Bronchus fibroblast of lung (primary cell): ENCODE measurements at places on chromosomes 1 and 21. TPM values are rescaled to one million over a fixed set of nuclear protein-coding genes. Genes with fewer than 3 reads are reported as not detected.

The GREM2 gene
- total RNA-seq, result under 0.01 TPM in 1 of 2 replicates, not detected in the other

The LINGO4 gene
- total RNA-seq, result not detected in 2 replicates

The CSMD2 gene
- under 0.01 TPM in 2 replicates for total RNA-seq

The TSPAN1 gene
- total RNA-seq, result 0.89 and 1.0 TPM in 2 replicates

The CYP4A11 gene
- total RNA-seq, result not detected in 2 replicates

The RORC gene
- total RNA-seq, result 0.15 TPM in 1 of 2 replicates, not detected in the other

The UMODL1 gene
- total RNA-seq, result not detected in 2 replicates

The PCAT6 gene
- total RNA-seq, result 0.50 and 0.89 TPM in 2 replicates

The NBPF6 gene
- not detected in 2 replicates for total RNA-seq

The SPRR2G gene
- not detected in 2 replicates for total RNA-seq

The SPRR2F gene
- not detected in 2 replicates for total RNA-seq

The NCMAP gene
- not detected in 2 replicates for total RNA-seq

The SLC35F3 gene
- total RNA-seq, result not detected in 2 replicates

The RAB3B gene
- 15.2 and 16.8 TPM in 2 replicates for total RNA-seq

The MAP1LC3C gene
- total RNA-seq, result 0.34 TPM in 1 of 2 replicates, not detected in the other

The YTHDF2 gene
- total RNA-seq, result 47.6 and 49.2 TPM in 2 replicates

The PCNX2 gene
- 5.8 and 6.6 TPM in 2 replicates for total RNA-seq

The AADACL4 gene
- not detected in 2 replicates for total RNA-seq

The HTR6 gene
- not detected in 2 replicates for total RNA-seq

The KRTAP19-3 gene
- total RNA-seq, result not detected in 2 replicates

The RGS4 gene
- total RNA-seq, result 111 and 142 TPM in 2 replicates
